Stimulated activated CD4-positive, alpha-beta T cell treated with anti-CD3 and anti-CD28 coated beads, Interleukin-1b, Interleukin-23, amount 100 ng/mL, for 24 hours (primary cell): ENCODE measurements at places on chromosomes 7 and 10.

GRCh38 chr7:54843841-54844355 is 84.9 kb upstream of the SEC61G start:
- no peak for DNase-seq

- no peak for DNase-seq
These were observed 39.5 kb downstream of the CPED1 start for GRCh38 chr7:121027761-121028669.

- DNase-seq, result no peak
These were observed 295.9 kb downstream of the GATA3 start for GRCh38 chr10:8350250-8350967.

- DNase-seq, result peak; percentile 89
These were observed 35.1 kb downstream of the DNAJB12 start for GRCh38 chr10:72319416-72320254.

DNA sequence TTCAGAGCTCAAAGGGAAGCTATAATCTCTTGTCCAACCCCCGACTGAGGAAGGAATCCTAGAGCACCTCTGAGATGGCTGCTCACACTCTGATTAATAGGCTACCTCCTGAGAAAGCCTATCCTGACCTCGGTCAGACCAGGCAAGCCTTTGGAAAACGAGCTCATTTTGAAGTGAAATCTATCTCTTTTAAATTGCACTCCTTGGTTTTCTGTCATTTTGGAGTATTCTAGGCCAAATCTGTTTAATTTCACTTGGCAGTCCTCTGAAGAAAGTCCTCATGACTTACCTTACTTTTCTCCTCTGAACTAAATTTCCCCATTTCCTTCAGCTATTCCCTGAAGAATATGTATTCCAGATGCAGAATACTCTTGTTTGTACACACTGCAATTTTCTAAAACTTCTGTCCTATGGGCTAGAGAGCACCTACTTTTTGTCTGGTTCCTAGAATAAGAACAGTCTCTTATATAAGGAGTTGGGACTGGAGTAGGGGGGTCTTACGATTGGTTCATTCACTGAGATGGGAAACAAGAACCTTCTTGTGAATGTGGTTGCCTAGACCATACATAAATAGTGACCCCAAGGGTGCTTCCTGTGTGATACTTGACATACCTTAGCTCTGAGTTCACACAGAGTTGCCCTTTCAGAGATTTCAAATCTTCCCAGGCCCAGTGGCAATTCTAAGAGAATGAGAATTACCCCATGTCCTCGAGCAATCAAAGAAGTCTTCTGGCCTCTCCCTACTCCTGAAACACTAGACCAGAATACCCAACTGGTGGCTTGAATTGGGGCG is 31.9 kb upstream of the HPS1 start:
- no peak for DNase-seq
